Activated naive CD4-positive, alpha-beta T cell treated with anti-CD3 and anti-CD28 coated beads for 36 hours (primary cell): ENCODE measurements at places on chromosomes 5 and 9. TPM values are rescaled to one million over a fixed set of nuclear protein-coding genes. Genes with fewer than 3 reads are reported as not detected.

The VCAN gene
- not detected for total RNA-seq

The PTPRD gene
- total RNA-seq: not detected

The ACTBL2 gene
- not detected for total RNA-seq

The TMEM252 gene
- total RNA-seq: not detected

- no peak for DNase-seq
These were observed 64.0 kb downstream of the DPYSL3 start for GRCh38 chr5:147445917-147446316.

DNA sequence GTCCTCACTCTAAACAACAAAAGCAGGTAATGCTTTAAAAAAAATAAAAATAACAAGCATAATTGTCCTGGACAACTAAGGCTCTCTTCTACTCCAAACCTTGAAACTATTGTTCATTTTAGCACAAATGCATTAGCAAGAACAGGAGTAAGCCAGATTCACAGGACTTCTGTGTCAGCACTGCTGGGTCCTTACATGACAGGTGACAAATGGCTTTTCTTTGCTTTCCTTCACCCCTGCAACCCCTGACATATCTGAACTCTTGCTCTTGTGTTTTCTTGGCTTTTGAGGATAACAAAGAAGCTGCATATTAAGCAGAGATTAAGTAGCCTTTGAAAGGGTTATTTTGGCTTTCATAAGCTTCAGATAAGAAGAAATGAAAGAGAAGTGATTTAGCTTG is 71.1 kb downstream of the ZNF474 start:
- no peak for DNase-seq

DNA sequence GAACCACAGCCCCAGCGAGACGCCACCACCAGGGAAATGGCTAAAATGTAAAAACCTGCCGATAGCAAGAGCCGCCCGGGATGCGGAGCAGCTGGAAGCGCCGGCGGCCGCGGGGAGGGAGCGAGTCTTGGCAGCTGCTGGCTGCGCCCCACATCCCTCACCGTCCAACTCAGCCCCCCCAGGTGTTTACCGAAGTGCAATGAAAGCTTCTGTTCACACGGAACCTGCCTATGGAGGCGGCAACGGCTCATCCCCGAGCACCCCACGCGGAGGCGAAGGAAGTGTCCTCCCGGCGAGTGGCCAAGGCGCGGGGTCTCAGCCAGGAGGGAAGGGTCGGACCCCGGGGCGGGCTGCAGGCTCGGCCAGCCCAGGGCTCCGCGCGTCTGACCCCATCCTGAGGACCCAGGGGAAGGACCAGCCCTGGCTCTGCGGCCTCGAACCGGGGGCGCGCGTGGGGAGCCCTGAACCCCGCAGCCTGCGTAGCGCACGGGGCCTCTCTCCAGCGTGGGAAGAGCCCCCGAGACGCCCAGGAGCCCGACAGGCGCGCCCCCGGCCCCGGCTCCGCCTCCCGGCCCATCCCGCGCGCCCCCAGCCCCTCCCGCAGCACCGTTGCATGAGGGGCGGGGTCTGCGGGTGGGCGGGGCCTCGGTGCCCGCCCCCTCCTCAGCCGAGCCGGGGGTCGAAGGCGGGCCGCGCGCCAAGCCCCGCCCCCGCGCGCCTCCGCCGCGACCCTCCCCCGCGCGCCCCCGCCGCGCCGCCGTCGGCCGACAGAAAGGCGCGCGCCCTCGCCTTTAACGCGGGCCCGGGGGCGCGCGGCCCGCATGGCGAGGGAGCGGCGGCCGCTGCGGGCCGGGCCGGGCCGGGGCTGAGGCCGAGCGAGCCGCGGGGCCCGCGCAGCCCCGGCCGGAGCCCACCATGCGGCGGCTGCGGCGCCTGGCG is at the start of gene DIPK1B:
TSS of gene DIPK1B (plus strand) at position 822 of the 939 bp plus-strand sequence. CDS start at position 916, 94 bp downstream.
- no peak for DNase-seq

DNA sequence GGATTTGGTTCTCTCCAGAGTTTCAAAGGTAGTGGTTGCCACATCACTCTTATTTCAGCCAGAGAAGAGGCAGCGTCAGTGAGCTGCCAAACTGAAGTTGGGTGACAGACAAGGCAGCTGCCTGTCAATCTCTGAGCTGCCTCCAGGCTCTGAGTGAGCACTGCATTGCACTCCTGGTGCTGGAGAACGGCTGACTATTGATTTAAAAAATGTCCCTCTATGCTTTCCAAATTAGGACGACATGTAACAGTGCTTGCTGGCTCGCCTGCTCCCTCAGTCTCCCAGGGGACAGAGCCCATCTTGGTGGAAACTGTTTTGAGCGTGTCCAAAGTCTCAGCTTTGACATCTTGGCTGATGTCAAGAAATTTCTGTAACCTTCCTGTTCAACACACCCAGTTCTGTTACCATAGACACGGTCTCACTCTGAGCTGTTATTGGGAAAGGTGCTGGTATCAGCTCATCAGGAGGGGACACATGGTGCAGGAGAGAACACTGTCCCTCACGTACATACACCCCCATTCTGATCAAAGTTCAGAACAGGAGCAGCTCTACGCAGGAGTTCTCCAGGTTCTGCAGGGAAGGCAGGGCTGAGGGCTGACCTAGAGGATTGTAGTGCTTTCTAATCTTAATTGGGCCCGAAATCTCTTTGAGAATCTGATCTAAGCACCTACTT is 15.7 kb downstream of the PCDH12 start:
- no peak for DNase-seq
